NCI-H82 (cell line): ENCODE measurements at places on chromosomes 6 and 20.

GRCh38 chr6:25121186-25121585, 158.0 kb upstream of the CARMIL1 start:
- no peak for DNase-seq

- DNase-seq = no peak
Measured at GRCh38 chr20:52305024-52305645, 113.6 kb upstream of the ZFP64 start.

GRCh38 chr20:18635380-18635779, 47.5 kb downstream of the DTD1 start:
- DNase-seq = peak; percentile 67

DNA sequence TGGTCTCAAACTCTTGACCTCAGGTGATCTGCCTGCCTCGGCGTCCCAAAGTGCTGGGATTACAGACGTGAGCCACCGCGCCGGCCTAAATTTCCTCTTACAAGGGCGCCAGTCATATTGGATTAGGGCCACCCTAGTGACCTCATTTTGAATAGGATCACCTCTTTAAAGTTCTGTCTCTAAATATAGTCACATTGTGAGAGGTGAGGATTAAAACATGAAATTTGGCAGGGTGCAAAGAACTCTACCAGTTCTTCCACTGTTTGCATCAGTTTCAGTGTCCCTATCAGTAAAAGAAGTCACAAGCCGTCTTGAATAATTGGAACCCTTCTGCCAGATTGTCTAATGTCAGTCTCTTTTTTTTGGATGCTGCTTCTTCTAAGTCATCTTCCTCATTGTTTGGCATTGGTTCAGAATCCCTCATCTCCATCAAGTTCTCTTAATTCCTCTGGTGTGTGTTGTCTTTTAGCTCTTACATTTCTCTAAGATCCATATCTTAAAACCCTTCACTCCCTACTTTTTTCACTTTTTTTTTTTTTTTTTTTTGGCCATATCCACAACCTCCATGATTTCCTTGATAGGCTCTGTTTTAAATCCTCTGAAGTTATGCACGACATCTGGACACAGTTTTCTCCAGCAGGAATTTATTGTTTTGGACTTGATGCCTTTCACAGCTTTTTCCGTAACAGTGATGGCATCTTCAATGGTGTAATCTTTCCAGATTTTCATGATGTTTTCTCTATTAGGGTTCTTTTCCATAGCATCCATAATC, 56.8 kb downstream of the NCOA3 start:
- DNase-seq = peak; percentile 82

- peak; percentile 30 for DNase-seq
Measured at GRCh38 chr6:28446818-28447511, 3.7 kb upstream of the ZSCAN23 start.

DNA sequence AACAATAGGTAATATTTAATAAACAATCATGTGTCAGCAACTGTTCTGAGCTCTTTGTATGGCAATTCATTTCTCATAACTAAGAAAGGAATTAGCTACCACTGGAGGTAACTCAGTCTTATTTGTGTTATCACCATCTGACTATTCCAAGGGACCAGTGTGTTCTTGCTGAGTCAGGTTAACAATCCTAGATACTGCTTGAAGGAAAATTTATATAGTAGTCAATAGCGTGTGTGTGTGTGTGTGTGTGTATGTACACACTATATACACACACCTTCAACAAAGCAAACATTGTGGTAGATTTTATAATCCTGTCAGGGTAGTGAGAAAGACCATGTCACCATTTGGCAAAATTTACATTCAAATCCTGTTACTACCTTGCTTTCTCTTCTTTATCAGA, 45.8 kb upstream of the SMIM8 start:
- no peak for DNase-seq

GRCh38 chr20:45115829-45116228, 855 bp upstream of the WFDC5 start:
- no peak for DNase-seq

DNA sequence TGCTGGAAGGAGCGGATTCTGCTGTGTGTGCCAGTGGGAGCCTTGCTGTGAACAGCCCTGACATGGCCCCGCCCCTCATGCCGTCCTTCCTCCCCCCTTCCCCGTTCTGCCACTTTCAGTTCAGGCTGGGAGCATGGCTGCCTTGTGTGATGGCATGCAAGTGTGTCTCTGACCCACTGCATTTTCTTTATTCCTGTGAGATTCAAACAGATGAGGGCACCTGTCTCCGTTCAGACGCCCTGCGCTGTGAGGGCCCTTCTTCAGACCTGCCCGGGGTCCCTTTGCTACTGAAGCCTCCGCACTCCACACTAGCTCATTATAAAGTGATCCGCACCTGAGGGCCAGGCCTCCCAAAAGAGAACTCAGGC, 88.3 kb downstream of the TAF4 start:
- DNase-seq = no peak

DNA sequence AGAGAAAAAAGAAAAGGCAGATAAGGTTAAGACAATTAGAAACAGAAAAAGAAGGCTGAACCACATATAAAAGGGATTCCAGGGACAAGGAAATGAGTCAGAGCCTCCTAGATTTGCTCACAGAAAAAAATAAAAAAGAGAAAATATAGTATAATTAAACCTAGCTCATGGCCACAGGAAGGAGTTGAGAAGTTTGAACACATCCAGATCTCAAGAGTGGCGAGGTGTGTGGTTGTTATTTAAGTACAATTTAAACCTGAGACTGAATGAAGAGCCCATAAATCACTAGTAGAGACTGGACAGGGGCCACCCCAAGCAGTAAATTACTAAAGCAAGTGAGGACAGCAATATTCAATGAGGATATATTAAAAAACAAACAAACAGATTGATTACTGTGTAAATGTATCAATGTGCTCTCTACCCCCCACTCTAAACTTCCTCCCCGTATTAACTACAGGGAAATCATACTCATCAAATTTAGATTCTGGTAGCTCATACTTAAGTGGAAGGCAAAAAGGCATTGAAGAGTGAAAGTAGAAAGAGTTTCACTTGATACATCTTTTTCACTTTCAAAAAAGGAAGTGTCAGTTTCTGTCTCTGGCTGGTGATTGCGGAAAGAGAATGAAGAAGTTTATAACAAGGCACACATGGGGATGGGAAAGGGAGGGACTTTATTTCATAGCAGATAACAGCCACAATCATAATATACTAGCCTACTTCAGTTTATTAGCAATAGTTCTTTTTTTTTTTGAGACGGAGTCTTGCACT, 49.3 kb upstream of the SCAF8 start:
- DNase-seq = no peak

GRCh38 chr6:33082702-33083101, 6.9 kb downstream of the HLA-DPB1 start:
- DNase-seq = peak; percentile 71

DNA sequence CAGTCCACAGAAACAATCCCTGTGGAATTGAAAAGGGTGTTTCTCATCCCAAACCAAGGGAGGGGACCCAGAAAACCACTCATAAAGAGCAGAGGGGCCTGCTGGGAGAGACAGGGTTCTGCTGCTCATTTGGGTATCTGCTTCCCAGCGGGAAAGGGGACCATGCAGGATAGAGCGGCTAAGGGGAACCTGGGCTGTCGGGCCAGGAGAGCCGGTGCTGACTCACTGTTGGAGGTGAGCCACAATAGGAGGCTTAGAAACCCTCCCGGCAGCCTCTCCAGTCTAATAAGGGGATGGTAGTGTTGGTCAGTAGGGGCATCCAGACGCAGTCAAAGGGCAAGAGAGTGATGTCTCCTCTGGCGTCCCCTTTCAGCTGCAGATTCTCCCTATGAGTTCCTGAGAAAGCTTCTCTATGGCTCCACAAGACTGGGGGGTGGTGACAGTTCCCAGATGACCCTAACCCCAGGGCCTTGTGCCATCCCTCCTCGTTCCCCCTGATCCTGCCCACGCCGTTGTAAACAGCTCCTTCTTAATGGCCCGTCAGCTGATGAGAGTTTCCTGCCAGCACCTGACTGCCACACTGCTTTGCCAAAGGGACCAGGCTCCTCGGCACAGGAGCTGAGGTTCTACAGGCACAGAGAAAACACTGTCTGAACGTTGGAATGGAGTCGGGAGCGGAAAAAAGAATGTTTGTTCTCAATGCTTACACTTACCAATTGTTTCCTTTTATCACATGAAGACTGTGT, 646.1 kb upstream of the DEFB115 start:
- DNase-seq = no peak

DNA sequence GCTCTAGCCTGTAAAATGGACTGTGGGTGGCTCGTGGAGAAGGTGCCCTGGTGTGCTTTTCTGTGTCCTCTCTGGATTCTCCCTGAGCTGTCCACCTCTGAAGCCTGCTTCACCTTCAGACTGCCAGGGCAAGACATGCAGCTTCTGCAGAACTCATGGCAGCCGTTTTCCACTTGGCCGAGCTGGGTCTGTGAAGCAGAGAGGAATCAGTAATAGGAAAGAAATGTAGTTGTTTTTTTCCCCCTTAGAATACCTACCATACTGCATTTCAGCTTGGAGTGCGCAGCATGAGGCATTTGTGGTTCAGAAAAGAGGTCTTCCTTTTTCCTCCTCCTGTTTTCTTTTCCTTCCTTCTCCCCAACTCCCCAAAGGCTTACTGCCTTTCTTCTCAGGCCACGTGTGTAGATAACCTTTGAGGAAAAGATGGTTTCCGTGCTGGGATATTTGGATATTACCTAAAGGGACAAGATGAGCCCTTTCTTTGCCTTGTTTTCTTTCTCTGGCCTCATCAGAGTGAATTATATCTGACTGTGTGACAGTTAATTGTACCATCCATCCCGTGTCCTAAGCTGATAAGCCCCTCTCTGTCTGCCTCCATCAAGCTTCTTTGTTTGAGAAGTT, 39.4 kb downstream of the RREB1 start:
- DNase-seq = peak; percentile 90
